Hematopoietic multipotent progenitor cell treated with erythropoietin and hydrocortisone succinate and interleukin-3 and kit ligand, for 17 days (in vitro differentiated cells): ENCODE measurements at places on chromosomes 5 and 9.

DNA sequence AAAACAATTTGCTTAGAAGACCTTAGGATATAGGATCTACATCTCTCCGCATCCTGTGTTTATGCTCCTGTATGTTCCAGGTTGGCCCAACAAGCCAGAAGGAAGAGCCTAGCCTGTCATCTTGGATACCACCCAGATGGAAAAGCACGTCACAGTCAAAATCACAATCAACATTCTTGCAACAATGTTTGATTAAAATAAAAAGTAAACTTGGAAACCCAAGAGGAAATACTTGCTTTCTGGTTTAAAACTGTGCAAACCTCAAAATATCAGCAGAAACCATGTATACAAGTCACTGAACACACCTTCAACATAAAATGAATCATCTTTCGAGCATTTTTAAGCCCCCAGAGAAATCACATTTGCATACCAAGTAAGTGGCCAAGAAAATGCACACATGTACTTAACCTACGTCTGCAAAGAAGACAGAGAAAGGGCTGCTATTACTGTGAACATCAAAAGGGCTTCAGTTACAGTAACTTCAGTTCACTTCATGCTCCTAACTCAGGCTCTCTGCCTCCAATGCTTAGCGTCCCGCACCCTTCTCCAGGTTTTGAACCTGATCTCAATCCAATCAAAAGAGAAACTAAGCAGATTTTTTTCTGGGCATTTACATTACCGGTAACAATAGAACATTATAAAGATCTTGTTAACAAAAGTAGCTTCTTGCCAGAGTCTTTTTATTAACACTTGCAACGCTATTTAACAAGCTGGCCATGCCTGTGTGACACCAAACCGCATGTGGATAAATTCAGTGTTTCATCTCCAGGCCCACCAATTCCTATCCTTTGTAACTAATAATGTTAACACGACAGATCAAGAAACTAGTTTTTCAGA is 1.3 kb downstream of the ENC1 start:
- DNase-seq = no peak

DNA sequence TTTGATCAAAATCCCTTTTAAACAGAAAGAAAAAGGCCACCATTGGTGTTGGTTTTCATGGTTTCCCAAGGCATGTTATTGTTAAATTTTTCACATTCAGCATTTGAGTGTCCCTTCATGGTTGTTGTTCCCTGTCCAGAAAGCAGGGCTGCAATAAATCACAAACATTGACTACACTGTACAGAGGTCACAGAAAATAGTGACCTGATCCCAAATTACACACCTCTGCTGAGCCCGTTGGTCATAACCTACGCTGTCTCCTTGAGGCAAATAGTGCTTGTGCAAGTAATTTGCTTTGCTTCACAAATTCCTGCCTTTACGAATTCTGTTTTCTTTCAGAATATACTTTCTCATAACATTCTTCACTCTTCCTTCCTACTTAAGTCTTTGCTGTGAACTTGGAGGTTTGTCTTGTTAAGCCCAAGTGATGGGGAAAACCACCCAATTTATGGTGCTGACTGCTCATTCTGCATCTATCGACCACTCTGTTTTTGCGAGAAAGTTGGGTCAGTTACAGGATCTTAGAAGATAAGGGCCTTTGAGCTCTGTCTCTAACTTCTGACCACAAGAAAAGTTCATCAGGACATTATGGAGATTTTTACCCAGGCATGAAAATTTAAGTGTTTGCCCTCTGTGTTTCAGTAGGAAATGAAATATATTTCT is 16.0 kb downstream of the PIK3R1 start:
- no peak for DNase-seq

- DNase-seq = no peak
Observed at GRCh38 chr9:133526721-133527321, 2.1 kb upstream of the MYMK start.

DNA sequence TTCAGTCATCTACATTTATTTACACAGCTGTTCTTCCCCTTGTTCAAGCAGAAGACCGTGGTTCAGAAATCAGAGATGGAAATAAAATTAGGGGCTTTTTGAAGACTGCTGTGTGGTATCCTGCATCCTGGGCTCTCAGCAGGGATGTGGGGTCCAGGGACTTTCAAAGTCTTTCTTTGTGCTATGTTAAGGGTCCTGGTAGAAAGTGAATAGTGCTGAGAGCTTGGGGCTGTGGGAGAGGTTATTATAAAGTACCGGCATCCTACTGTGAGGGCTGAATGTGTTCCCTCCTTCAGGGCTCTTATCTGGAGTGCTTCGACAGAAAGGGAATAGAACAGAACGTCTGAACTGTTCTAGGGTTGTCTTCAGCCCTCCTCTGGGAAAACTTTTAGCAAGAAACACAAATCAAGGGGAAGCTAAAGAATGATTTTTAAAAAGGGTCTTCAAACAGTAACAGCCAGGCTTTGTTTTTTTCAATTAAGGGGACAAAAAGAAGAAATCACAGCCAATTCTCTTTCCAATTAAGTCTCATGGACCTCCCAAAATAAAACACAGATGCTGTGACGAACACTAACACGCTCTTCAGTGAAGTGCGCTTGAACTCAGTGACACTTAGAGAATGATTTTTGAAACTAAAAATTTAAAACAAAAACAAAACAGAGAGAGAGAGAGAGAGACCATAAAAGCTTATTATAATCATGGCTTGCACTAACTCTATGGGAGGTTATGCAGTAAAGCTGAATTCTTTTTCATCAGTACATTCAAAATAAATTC is 15.7 kb upstream of the SLC1A3 start:
- DNase-seq = no peak

DNA sequence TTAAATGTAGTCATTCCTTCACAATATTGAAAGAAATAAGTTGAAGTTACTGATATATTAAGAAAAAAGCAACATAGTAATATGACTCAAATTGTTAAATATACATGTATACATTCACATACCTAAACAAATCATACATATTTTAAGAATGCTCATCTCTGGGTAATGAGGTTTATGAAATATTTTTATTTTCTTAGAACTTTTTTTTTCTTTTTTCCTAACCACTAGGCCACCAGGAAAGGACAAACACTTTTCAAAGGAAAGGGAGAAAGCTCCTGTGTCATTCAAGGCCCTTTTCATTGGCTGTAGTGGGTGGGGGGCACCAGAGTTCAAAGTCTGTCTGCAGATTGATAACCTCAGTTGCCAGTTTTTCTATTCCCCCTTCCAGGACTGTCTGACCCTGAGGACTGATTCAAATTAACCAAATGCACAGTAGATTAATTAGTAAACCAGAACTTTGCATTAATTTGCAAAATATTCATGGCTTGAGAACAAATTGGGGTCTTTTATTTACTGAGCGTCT is 72.9 kb upstream of the NIPAL4 start:
- no peak for DNase-seq

DNA sequence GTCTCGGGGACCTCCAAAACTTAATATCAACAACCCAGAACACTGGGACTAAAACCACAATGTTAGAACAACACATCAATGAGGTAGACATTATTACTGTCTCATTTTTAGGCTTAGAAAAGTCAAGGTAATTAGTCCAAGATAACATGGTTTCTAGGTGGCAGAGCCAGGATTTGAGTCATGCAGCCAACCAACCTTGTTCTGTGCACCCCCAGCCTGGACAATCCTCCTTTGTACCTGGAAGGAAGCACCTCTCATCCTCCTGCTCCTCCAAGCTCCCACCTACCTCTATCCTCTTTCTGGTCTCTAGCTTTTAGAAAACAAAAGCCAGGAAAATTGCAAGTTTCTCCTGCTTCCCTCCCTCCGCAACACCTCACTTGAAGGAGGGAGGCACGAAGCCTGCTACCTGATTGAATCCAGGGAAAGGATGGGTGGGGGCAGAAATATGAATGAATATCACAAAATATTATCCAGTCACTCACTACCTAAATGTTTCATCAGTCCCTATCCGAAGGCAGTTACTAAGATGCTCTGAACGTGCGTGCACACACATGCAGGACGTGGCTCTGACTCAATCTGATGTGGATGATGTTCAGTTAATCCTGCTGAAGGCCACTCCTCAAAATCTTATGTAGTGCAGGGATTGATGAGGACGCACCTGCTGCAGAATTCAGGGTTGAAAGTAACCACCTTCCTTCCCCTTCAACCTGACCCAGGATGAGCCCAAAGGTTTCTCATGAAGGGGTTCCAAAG is 26.3 kb upstream of the TTC1 start:
- DNase-seq = no peak

DNA sequence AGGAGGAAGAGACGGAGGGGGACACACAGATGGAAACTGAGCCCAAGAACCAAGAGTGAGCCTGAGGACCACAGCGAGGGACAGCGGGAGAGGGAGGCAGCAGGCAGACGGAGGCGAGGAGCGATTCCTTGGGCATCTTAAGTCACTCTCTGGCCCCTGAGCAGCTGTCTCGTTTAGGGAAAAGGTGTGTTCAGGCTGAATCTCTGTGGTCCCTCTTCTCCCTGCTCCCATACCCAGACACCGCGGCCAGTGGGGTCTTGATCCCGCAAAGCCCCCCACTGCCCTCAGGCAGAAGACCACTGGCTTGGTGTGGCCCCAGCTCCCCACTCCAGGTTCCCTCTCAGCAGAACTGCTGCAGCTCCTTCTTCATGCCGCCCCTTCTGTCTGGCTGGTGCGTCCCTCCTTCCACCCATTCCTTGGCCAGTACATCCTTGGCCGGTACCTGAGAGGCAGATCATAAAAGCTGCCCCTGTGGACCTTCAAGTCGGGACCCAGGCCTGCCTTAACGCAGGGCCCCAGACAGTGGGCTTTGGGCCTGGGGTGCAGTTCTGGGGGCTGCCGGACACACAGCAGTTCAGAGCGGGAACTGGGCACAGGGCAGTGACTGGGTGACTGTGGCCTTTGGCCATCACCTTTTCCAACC is 5.8 kb upstream of the RALGDS start:
- DNase-seq = no peak

- no peak for DNase-seq
Observed at GRCh38 chr9:104287253-104287878, 193.3 kb downstream of the SMC2 start.

DNA sequence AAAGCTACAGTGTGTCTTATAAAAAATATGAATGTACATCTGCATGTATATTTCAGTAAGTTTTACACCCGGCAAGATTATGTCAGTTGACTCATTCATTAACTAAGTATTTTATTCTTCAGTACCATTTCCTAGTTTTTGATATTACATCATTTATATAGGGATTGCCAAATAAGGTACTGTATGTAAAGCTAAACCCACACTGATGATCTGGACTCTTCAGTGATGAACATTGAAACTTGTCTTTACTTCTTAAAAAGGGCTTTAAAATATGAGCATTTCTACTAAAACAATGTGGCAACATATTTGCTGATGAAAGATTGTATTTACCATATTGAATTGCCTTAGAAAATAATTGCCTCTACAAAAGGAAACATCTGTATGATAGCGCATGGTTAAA is 151.8 kb upstream of the TLX3 start:
- DNase-seq = no peak

- no peak for DNase-seq
Observed at GRCh38 chr5:1497242-1497777, 26.4 kb downstream of the LPCAT1 start.

DNA sequence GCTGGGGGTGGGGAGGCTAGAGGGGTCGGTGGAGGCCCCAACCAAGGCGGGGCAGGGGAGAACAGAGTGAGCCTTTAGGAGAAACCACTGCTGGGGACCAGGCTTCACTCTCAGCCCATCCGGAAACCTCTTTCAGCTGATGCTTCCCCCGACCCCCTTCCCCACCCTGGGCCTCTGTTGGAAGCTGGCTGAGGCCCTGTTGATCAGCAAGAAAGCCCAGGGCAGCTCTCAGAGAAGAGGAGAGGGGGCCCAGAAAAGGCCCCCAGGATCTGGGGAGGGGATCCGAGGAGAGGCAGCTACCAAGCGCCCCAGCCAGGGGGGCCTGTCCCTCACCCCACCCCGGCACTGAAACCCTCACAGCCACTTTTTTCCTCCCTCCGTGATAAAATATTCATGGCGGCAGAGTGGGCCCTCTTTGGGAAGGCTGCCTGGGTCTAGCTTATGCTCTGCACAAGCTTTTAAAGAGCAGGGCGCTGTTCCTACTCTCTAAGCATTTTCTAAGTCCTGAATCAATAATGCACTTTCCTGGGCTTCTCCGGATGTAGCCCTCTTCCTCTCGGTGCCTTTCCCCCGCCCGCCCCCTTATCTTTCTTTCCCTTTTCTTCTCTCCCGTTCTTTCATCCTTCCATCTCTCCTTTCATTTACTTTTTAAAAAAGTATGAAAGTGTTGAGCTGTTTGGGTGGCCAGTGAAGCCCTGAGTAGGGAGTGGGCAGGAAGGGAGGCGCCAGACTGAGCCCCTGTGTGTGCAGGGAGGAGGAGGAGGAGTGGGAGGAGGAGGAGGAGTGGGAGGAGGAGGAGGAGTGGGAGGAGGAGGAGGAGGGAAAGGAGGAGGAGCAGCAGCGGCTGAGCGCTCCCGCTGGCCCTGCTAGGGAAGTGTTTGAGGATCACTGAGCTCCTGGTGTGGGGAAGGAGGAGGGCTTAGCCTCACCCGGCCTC is 23.5 kb downstream of the NTNG2 start:
- DNase-seq = no peak

- no peak for DNase-seq
Observed at GRCh38 chr9:127187231-127187956, 65.0 kb upstream of the ANGPTL2 start.

GRCh38 chr5:139895647-139896046 is 100.0 kb downstream of the PSD2 start:
- DNase-seq = no peak

DNA sequence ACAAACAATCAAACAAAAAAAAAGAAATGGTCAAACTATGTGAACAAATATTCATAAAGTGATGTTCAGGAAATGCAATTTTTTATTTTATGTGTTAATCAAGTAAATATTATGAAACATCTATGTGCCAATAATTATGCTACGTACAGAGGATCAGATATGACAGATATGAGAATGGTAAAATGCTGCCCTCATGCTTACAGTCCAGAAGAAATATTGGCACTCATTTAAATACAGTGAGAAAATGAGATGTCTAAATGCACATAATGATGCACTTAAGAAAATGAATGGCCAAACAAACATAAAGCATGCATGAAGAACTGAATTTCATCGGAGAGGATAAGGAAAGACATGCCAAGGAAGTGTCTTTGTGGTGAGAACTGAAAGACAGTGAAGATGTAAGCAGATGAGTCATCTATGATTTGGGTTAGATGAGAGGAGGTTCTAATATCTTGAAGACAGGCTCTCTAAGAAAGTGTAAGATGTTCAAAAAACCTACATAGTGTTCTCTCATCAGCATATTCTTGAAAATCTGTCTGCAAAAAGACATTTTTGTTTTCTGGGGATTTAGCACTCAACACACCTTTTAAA is 1231.1 kb upstream of the ACO1 start:
- no peak for DNase-seq
